ENCODE measurements at places on chromosomes 2 and 18. TPM values are rescaled to one million over a fixed set of nuclear protein-coding genes. Genes with fewer than 3 reads are reported as not detected.

GRCh38 chr2:124250433-124250832, 225.3 kb downstream of the CNTNAP5 start:
- H3K27me3 ChIP-seq = no peaks in the 10 kb centered on the region
- no peaks in the 10 kb centered on the region for H3K4me1 ChIP-seq
- no peak overlapping the region for H3K27ac ChIP-seq
- no peaks in the 10 kb centered on the region for H3K36me3 ChIP-seq
- no peak overlapping the region for H3K4me3 ChIP-seq

GRCh38 chr2:96233880-96234316, 25.3 kb upstream of the STARD7 start:
- no peak overlapping the region for H3K4me3 ChIP-seq
- no peak overlapping the region for H3K27ac ChIP-seq
- H3K4me1 ChIP-seq = no peaks in the 10 kb centered on the region
- no peak for DNase-seq

DNA sequence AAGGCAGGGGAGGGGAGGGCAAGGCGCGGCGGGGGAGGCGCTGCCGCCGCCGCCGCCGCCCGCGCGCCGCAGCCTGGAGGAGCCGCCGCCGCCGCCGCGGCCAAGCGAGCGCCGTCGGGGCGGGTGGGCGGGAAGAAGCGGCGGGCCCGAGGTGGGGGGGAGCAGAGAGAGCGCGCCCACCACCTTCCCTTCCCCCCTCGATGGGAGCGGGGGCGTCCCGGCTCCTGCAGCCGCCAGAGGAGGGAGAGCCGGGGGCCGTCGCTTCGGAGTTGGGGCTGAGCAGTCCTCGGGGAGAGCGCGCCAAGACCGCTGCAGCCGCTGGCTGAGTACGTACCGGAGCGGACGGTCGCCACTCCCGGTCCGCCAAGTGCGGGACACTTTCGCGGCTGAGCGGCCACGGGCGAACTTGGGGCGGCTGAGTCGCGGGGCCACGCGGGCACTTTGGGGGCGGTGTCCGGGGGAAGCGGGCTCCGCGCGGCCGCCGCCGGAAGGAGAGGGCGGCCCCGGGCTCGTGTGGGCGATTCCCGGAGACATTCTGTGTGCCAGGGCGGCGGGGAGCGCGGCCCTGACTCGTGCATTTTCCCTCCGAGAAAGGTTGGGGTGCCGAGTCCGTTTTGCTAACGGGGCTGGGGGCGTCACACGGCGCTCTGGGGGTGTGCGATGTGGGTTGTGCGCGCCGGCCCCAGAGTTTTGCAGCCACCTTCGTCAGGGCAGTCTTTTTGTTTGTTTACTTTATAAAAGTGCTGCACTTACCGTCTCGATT, at the start of gene NAB1:
Gene NAB1, plus strand, starts transcription at position 49 of the 763 bp plus-strand sequence. CDS start 10,094 bp downstream, outside the sequence.
- peak within 1 kb of the TSS; percentile 73 for H3K4me3 ChIP-seq
- H3K27me3 ChIP-seq = no peaks in the 10 kb centered on the region
- DNase-seq = no peak
- no peaks in the 10 kb centered on the region for H3K36me3 ChIP-seq
- H3K27ac ChIP-seq = peak within 1 kb of the TSS; percentile 97

GRCh38 chr2:120452945-120453634, 107.2 kb downstream of the INHBB start:
- no peak overlapping the region for H3K27ac ChIP-seq
- H3K4me1 ChIP-seq = no peaks in the 10 kb centered on the region
- H3K4me3 ChIP-seq = no peak overlapping the region
- no peaks in the 10 kb centered on the region for H3K27me3 ChIP-seq
- no peak for DNase-seq

GRCh38 chr18:11817229-11817628, 34.0 kb upstream of the CHMP1B start:
- H3K27ac ChIP-seq = no peak overlapping the region
- H3K4me3 ChIP-seq = no peak overlapping the region
- no peak for DNase-seq
- H3K36me3 ChIP-seq = no peaks in the 10 kb centered on the region
- no peaks in the 10 kb centered on the region for H3K4me1 ChIP-seq

- no peak overlapping the region for H3K27ac ChIP-seq
- H3K4me1 ChIP-seq = no peaks in the 10 kb centered on the region
- no peaks in the 10 kb centered on the region for H3K36me3 ChIP-seq
- no peak for DNase-seq
- no peak overlapping the region for H3K4me3 ChIP-seq
- no peaks in the 10 kb centered on the region for H3K27me3 ChIP-seq
These were observed 277.0 kb downstream of the CDH2 start for GRCh38 chr18:27899893-27900292.

DNA sequence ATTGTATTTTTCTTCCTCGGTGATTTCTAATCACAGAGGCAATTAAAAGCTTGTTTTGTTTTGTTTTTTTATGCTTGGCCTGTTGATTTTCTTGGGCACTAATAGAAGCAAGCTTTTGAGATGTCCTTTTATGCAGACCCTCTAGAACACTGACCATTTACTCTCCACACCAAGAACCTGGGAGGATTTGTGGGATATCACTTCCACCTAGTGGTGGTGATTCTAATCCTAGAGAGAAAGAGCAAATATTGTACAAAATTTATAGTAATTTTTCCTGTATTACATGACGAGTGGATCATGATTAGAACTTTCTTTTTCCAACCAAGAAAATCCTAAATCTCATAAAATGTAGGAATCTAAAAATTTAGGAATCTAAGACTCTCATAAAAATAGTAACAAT, 23.4 kb downstream of the NEMP2 start:
- H3K36me3 ChIP-seq = no peaks in the 10 kb centered on the region
- H3K27me3 ChIP-seq = no peaks in the 10 kb centered on the region
- H3K27ac ChIP-seq = no peak overlapping the region
- no peaks in the 10 kb centered on the region for H3K4me1 ChIP-seq

The REG1A gene
- not detected for total RNA-seq

The GREB1 gene
- total RNA-seq = 1.7 TPM

The ATP6V1B1 gene
- not detected for total RNA-seq

The TMEM214 gene
- 34.5 TPM for total RNA-seq
